NAMALWA (cell line): ENCODE measurements at places on chromosomes 3 and 15.

GRCh38 chr15:58447271-58448010 lies 15.7 kb downstream of the LIPC start:
- no peak for DNase-seq

GRCh38 chr3:108283006-108283405 lies 13.3 kb upstream of the HHLA2 start:
- no peak for DNase-seq

DNA sequence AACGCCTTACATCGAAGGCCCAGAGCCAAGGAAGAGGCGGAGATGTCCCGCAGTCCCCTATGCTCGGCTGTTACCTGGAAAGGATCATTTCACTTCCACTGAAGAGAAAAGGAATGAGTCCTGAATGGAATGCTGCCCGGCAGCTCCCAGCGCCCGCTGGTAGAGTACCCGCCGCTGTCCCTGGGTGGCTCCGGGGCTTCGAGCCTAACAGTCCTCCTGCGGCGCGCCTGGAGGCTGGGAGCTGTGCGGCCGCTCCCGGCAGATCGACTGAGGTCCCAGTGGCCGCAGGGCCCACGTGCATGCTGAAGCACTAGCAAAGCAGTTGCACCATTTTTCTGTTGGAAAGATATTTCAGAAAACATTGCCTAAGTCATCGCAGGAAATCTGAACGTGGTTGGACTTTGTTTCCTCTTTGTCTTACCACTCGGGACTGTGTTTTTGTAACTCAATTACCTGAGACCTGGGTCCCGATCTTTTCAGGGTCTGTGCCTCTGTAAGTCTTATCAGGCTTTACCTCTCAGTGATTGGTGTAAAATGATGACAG lies 984 bp downstream of the RNU6-1 start:
- no peak for DNase-seq

DNA sequence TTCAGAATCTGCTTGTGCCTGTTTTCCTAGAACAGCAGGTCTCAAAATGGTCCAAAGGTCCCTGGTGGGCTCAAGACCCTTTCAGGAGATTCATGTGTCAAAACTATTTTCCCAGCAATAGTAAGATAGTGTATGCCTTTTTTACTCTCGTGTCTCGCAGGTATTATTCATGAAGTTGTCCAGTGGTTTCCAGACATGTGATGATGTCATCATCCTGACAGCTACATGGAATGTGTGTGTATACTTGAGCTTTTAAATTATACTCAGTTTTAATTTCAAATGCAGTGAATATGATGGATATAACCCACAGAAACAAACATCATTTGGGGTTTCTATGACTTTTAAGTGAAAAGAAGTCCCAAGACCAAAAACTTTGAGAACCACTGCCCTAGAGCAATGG lies 288.6 kb downstream of the NTRK3 start:
- DNase-seq: no peak

DNA sequence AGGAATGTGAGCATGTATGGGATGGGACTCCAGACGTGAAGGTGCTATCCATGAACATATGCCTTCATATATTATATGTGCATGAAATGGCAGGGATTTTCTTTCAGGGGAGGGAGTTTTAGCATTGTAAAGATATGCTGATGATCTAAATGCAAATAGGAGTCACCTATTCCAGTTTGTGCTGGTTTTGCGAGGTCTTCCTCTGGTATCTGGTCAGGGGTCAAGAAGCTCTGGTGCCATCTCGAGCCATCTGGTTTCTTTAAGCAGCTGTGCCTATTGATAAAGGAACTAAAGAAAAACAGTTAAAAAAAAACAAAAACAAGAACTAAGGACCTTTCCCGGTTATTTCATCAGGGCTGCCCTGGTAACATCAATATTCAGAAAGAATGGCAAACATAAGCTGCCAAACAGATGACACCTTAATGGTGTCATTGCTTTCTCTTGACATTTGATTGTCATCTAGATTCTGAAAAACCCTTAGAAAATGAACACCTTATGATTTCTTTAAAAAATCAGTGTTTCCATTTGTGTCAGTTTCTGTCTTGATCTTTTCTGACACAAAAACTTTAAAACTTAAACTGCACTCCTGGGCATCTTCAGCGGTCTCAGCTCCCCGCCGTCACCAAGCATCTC lies 22.7 kb downstream of the APH1B start:
- no peak for DNase-seq

- DNase-seq: no peak
Measured at GRCh38 chr3:123327480-123327879, 121.4 kb downstream of the ADCY5 start.

DNA sequence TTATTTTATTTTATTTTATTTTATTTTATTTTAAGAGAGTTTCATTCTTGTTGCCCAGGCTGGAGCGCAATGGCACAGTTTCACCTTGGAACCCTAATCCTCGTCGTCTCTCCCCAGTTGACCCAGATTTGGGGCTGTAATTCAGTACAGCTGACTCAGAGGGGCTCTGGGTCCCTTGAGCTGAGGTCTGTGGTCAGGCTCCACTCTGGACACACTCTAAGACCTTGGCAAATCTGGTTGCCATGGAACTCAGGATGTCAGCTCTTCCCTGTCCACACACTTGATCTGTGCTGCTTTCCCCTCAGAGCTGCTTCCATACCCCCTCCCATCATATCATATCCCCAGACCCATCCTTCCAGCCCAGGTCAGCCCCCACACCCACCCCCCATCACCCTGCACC lies 675 bp upstream of the CYP11A1 start:
- DNase-seq: no peak

DNA sequence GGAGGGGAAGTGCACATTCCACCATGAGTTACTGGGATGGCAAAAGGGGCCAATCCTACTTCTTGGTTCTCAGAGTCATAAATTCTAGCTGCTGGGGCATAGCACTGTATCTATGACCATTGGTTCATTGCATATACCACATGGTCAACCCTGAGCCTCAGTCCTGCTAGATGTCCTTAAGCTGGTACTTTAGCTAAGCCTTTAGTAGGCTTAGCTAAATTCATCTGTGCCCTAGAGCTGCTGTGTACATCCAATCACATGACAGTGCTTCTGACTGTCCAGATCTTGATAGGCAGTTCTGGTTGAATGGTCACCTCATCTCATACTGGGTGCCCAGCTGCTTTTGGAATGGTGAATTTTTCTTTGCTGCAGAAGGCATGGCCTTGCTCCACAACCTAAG lies 8.2 kb downstream of the NDUFB4 start:
- no peak for DNase-seq

DNA sequence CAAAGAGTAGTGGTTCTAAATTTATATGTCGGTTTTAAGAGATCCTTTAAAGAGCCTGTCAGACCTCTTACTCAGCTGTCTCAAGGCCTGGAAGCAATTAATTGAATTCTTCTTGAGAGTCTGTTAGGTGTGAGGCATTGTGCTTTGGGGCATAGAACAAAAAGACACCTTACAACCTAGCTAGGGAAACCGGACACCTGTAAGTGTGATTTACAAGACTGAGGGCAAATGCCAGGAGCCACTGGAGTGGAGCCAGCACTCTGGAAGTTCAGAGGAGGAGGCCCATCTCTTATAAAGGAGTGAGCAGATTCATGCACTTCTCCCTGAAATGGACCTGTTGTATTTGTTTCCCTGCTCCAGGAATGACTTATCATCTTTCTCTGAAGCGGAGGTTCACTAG lies 97.7 kb upstream of the NUDT16 start:
- DNase-seq: no peak

DNA sequence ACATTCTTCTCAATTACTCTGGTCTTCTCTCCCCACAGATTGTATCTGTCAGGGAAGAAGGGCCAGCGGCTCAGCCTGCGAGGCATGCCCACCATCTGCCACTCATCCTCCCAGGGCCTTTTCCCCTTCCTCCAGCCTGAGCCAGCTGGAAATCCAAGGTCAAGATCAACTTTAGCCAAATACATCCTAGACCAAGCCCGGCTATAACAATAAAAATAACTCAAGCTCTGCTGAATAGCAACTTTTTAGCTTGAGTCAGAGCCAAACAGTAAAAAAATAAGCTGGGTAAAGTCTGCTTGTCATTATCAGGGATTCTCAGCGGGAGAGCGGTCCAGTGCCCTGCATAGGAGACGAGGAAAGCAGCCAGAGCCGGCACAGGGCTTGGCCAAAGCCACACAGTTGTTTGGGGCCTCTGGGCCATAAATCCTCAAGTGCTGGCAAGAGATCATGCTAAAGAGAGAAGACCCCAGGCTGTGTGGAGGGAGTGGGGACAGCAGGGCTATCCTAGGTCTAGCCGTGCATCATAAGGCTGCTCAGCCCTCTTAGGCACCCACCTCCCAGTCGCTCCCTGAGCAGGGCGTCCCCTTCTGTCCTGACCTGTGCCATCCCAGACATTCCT lies 76.2 kb upstream of the HERC1 start:
- DNase-seq: no peak

- DNase-seq: peak; percentile 34
Measured at GRCh38 chr3:70308760-70309159, 3.7 kb downstream of the MDFIC2 start.

DNA sequence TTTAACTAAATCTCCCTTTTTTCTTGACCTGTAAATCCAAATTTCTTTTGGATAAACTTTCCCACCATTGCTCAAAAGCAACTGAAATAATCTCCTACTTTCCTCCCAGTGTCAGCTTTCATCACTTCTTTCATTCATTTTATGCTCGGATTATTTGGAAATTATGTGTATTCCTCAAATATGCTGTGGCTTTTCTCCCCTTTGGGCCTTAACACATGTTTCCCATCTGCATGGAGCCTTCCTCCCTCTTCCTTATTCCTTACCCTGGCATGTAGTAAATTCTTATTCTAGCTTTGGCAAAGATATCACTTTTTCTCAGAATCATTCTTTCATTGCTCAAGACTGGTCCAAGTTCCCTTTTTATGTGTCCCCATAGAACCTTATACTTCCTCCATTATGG lies 41.8 kb upstream of the TUSC7 start:
- no peak for DNase-seq

DNA sequence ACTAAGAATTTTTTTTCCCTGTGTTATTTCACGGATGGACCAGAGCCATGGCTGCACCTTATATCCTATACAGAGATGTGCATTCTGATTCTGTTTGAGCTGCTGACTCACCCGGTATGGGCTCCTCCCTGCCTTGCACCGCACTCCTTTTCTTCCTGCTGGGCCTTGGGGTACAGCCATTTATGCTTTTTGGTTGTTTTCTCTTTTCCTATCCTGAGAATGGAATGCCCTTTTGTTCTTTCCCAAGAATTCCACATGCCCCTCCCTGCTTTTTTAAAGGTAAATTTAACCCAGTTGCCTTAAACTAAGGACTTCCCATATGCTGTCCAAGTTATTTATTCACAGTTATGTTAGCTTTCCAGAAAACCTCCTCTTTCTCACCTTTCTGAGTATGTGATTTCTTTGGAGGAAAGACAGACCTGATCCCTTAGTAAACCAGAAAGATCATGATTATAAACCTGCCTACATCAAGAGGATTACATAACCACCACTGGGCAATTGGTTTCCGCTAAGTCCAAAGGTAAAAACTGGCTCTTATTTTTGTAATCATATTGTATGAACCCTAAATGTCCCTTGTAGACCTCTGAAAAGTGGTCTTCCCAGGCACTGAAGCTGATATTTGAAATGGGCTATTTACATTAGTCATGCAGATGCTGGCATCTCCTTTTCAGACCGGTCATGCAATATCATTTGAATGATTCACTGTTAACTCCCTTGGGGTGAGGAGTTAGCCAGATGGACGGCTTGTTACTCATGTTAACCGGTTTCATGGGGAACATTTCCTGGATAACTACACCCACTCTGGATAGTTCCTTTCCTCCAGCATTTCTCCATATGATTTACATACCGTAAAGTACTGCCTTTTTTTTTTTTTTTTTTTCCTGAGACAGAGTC lies 45.5 kb downstream of the TMOD3 start:
- DNase-seq: no peak

- no peak for DNase-seq
Measured at GRCh38 chr3:71987089-71987735, 202.3 kb upstream of the PROK2 start.

DNA sequence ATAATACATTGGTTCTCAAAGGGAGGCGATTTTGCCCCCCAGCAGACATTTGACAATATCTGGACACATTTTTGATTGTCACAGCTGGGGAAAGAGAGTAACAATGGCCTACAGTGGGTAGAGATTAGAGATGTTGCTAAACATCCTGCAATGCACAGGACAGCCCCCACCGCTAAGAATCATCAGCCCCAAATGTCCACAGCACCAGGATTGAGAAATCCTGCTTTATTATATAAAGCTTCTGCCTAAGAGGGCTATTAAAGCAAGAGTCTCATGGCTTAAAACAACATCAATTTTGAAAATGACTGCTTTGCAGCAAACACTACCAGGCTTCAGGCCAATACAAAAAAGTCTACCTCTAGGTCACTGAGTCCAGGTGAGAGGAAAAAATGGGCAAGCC lies 68.2 kb downstream of the NTRK3 start:
- no peak for DNase-seq

DNA sequence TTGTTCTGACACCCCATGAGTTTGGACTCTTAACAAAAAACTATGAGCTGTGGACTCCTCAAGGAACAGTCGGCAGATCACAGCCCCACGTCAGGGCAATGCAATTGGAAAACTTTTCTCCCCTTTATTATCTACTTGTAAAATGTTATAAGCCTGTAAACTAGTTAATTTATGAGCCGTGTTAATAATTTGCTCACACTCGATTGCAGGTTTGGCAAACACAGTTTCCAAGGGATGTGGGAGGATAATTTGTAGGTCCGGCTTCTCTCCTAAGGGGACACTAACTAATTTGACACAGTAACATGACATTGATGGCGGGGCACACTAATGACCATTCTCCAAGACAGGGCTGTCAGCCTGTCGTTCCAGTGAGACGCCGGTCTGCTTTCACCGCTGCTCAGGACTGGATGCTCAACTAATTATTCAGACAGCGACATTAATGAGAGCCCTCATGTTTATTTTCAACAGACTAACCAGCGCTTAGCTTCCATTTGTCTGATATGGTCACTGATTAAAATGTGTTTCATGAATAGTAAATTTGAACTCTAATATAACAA lies 222.1 kb downstream of the FOXP1 start:
- no peak for DNase-seq

GRCh38 chr15:50463423-50464358 lies 39.5 kb downstream of the USP8 start:
- DNase-seq: no peak

DNA sequence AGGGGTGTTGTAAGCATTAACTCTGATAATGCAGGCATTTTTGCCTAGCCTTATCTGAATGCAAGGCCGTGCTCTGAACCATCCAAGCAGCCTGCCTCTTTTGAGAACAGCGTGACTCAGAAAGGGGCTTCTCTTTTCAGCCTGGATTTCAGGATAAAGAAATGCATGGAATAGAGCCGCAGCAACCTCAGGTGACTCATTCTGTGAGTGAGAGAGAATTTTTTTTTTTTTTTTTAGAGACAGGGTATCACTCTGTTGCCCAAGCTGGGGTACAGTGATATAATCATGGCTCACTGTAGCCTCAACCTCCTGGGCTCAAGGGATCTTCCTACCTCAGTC lies 20.6 kb upstream of the PDE8A start:
- DNase-seq: no peak
